Activated CD4-positive, CD25-positive, alpha-beta regulatory T cell treated with anti-CD3 and anti-CD28 coated beads, Interleukin-2, amount 50 U/mL, for 24 hours (primary cell): ENCODE measurements at places on chromosomes 3 and 15.

GRCh38 chr3:180804916-180805315 is 107.6 kb upstream of the FXR1 start:
- no peak for ATAC-seq

DNA sequence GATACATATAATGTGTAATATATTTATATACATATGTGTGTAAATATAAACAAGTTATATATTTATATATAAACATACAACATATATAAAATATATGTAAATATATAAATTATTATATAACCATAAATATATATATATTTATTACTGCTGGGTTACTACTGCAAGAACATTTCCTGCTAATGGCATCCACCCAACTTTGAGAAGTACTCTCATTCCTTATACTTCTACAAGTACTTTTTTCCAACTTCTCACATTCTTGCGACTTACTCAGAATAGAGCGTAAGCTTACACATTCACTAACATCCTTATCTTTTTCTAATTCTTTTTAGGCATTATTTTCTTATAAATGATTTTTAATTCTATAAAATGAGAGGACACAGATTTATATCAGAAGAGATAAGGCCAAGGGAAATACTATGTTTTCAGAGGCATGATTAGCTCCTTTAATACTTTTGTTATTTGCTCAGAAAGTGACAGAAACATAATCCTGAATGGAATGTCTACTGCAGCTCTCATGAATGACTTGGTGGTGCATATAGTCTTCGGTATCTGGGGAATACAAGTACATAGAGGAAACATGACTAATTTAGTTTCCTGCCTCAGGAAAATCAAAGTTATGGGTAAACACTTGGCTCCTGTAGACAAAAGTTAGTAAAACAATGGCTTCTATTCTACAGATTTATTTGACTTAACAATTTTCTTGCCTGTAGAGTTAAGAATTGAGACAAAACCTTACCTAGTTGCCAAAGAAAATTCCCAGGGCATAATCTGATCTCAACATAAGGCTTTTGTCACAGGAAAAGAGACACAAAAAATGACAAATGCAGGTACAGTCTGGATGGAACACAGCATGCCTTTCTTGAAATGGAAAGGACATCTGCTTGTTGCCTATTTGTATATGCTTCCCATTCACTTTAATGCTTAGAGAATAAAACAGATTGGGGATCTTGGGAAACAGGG is 453.9 kb downstream of the SQOR start:
- ATAC-seq, result no peak

DNA sequence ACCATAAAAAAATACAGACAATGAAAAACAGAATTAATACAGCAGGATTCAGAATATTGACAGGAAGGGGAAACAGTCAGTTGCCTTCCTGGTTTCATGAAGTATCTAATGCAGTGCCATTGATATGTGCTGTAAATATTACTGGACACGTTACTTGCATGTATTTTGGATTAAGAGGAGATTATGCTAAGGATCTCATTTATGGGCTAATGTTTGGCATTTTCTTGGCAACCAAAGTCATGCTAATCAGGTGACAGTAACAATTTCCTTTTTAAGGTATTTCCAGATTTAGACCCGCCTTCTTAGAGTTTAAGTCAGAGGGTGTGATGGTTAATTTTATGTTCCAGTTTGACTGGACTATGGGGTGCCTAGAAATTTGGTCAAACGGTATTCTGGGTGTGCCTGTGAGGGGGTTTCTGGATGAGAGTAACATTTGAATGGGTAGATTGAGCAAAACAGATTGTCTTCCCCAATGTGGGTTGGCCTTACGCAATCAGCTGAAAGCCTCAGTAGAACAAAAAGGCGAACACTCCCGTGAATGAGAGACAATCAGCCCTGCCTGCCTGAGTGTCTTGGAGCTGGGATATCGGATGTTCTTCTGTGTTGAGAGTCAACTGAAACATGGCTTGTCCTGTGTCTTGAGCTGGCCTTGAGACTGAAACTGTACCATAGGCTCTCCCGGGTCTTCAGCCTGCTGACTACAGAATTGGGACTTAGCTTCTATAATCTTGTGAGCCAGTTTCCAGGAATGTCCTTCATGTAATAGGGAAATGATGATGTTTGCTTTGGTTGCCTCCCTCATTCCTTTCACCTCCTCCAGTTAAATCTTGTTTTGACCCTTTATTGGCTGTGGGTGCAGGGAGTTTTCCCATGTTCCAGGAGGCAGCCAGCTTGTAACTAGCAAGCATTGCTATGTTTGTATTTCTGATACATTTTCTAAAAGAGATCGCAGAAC is 10.5 kb downstream of the SQOR start:
- ATAC-seq, result peak; percentile 42

DNA sequence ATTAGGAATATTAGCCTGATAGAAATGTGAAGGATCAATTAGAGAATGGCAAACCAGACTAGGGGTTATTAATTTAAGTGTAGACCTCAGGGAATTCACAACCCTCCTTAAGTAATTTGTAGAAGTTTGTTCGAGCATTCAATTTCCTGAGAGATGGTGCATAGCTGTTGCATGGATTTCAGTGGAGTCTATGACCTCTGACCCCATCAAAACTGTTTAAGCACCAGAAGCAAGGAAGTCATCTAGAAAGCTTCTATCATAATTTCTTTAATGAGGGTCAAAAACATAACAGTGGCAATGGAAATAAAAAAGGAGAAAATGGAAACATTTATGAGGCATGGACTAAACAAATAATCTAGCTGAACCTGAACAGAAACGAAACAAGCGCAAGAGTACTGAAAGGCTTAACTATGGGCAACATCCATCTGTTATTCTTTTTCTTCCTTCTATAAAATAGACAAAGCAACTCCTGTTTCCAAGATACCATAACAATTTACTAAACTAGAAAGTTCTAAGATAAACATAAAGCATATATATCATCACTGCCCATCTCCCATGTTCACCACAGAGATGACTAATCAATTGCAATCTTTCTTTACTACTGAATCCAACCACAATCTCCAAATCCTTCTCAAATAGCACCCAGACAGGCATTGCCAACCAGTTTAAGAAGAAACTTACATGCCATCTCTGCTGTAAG is 151.4 kb downstream of the THRB start:
- ATAC-seq, result no peak

DNA sequence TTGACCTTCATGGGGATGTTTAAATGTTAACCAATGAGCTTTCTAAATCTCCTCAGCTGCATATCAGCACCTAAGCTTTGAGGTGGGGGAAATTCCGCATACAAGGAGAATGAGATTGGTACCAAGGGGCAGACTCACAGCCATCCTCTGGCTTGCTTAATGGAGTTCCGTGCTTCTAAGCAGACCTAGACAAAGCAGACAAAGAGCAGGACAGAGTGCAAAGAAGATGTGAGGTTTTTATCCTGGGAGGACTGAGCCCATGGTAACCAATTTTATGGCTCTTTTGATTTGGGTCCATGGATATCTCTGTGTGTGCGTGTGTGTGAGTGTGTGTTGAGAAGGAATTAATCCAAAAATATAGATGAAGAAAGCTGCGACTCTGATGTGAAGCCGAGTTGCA is 7.5 kb downstream of the TAFA4 start:
- no peak for ATAC-seq

DNA sequence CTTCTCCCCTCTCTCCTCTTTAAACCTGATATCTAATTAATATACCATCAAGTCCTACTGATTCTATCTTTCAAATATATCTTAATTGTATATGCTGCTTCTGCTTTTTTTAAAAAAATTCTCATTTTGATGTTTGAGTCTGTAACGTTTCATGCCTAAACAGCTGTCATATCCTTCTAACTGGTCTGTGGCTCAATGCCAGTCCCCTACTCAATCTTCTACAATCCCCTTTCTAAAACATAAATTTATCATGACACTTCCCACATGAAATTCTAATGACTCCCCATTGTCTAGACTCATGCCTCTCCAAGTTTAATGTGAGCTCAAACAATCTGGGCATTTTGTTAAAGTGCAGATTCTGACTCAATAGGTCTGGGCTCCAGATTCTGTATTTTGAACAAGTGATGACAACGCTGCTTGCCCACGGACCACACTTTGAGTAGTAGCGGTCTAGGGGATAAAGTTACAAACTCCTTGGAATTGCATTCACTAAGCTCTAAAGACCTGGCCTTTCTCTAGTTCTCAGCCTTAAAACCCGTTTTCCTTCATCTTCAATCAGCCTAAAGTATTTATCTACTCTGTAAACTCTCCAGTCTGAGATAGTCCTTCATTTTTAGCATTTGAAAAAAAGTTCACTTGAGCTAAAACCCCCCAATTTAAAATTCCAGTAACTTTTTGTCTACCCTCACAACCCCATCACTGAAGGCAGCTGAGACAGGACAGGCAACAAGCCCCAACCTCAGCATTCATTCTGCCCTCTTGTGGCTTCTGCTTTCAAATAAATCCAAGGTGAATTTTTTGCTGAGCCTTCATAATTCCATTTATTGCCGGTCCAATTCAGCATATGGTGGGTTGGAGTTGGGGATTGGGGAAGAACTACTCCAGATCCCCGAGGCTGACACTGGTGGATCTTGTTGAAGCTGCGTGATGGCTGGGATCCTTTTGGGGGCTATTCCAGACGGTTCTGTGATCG is 88.1 kb upstream of the THRB start:
- no peak for ATAC-seq
